ENCODE measurements at places on chromosomes 4 and X. TPM values are rescaled to one million over a fixed set of nuclear protein-coding genes. Genes with fewer than 3 reads are reported as not detected.
A peak's percentile ranks its signal among the peaks of the same experiment; 100 is the strongest.

The TMPRSS11A gene
- not detected for total RNA-seq

The NPY5R gene
- 2.0 TPM for total RNA-seq

The HPGD gene
- 9.7 TPM for total RNA-seq

The FAM47A gene
- not detected for total RNA-seq

The FAM241A gene
- 8.9 TPM for total RNA-seq

The RXFP1 gene
- total RNA-seq = 0.57 TPM

The PDHA1 gene
- total RNA-seq = 106 TPM

The ARMCX4 gene
- total RNA-seq = 28.6 TPM

The GYPB gene
- not detected for total RNA-seq

The MAGEA12 gene
- not detected for total RNA-seq

The UCP1 gene
- total RNA-seq = not detected

The BTK gene
- total RNA-seq = 7.8 TPM

The TXK gene
- 6.8 TPM for total RNA-seq

The PPBP gene
- 8.4 TPM for total RNA-seq

- H3K4me1 ChIP-seq = no peaks in the 10 kb centered on the region
- DNase-seq = no peak
- no peaks in the 10 kb centered on the region for H3K27me3 ChIP-seq
- H3K27ac ChIP-seq = no peak overlapping the region
Measured at GRCh38 chr4:122700178-122700725, 32.3 kb upstream of the BBS12 start.

- H3K27me3 ChIP-seq = no peaks in the 10 kb centered on the region
- H3K36me3 ChIP-seq = no peaks in the 10 kb centered on the region
- H3K27ac ChIP-seq = no peak overlapping the region
- DNase-seq = no peak
- no peaks in the 10 kb centered on the region for H3K4me1 ChIP-seq
Measured at GRCh38 chr4:120994521-120994920, 72.0 kb upstream of the PRDM5 start.

DNA sequence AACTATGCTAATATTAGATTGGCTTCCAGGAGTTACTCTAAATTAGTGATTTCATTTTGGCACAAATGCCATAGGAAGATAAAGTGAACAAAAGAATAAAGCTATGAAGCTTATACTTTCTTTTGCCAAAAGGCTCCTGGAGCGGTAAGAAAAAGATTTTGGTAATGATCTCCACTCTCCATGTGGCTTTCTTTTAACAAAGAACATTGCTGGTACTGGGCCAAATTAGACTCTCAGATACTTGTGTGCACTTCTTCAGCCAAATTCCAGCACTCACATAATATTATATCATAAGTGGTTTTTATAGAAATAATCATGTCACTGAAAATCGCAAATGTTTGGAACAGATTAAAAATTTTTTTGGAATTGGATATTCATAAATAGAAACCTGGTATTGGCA lies 142.4 kb upstream of the FGF13 start:
- H3K27me3 ChIP-seq = no peaks in the 10 kb centered on the region
- H3K4me3 ChIP-seq = no peak overlapping the region
- no peak for DNase-seq
- H3K4me1 ChIP-seq = no peaks in the 10 kb centered on the region
- H3K36me3 ChIP-seq = no peaks in the 10 kb centered on the region

DNA sequence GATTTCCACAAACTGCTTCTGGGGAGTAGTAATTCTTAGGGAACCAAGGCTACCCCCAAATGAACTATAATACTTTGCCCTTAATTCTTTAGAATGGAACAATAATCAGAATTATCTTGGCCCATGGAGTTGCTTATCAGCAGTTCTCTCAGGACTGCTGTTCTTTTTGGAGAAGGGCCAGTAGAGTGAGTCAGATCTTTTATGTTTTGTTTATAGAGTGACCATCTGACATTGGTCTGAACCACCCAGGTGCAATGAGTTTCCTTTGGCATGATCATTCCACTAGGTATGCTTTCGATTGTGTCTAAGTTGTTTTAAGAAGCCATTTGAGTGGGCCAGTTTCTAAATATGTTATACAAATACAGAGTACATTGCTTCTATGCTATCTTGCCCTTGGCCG lies 31.8 kb downstream of the PRRG1 start:
- H3K36me3 ChIP-seq = no peaks in the 10 kb centered on the region
- no peaks in the 10 kb centered on the region for H3K27me3 ChIP-seq
- no peak overlapping the region for H3K27ac ChIP-seq
- H3K4me1 ChIP-seq = no peaks in the 10 kb centered on the region
- no peak for DNase-seq

GRCh38 chr4:14853176-14853943 lies 148.9 kb upstream of the CPEB2 start:
- no peak overlapping the region for H3K4me3 ChIP-seq
- DNase-seq = no peak
- H3K4me1 ChIP-seq = peaks cover 2% of the 10 kb centered on the region
- no peaks in the 10 kb centered on the region for H3K36me3 ChIP-seq
- H3K27ac ChIP-seq = no peak overlapping the region

- no peak for DNase-seq
- no peaks in the 10 kb centered on the region for H3K27me3 ChIP-seq
- H3K36me3 ChIP-seq = no peaks in the 10 kb centered on the region
Measured at GRCh38 chr4:125796138-125796537, 481.4 kb downstream of the FAT4 start.

GRCh38 chr4:182320092-182320491 lies 76.9 kb downstream of the TENM3 start:
- no peak overlapping the region for H3K4me3 ChIP-seq
- no peaks in the 10 kb centered on the region for H3K27me3 ChIP-seq
- DNase-seq = no peak
- H3K4me1 ChIP-seq = no peaks in the 10 kb centered on the region

DNA sequence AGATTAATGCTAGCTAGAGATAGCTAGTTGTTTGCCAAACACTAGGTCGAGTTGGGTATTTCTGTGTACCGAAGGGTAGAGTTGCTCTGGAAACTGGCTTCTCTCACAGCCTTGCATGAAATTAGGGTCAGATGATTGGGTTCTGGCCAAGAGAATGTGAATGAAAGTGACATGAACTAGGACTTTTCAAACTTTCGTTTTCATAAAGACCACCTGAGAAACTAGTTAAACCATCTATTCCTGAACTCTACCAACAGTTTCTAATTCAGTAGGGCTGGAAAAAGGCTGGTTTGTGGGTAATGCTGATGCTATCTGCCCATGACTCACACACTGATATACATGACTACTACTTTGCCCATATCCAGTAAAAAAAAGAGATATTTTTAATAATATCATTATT lies 157.6 kb downstream of the GASK1B start:
- no peaks in the 10 kb centered on the region for H3K27me3 ChIP-seq
- no peaks in the 10 kb centered on the region for H3K36me3 ChIP-seq

- no peaks in the 10 kb centered on the region for H3K4me1 ChIP-seq
- no peak for DNase-seq
- no peaks in the 10 kb centered on the region for H3K27me3 ChIP-seq
Measured at GRCh38 chr4:156113138-156113765, 159.6 kb upstream of the CTSO start.

GRCh38 chrX:107654566-107654871 lies 26.2 kb downstream of the PRPS1 start:
- no peaks in the 10 kb centered on the region for H3K36me3 ChIP-seq
- no peak overlapping the region for H3K4me3 ChIP-seq
- H3K27me3 ChIP-seq = no peaks in the 10 kb centered on the region
- H3K4me1 ChIP-seq = no peaks in the 10 kb centered on the region

GRCh38 chrX:84907324-84907968 lies 96.2 kb upstream of the APOOL start:
- no peak overlapping the region for H3K4me3 ChIP-seq
- no peaks in the 10 kb centered on the region for H3K36me3 ChIP-seq
- no peak for DNase-seq

DNA sequence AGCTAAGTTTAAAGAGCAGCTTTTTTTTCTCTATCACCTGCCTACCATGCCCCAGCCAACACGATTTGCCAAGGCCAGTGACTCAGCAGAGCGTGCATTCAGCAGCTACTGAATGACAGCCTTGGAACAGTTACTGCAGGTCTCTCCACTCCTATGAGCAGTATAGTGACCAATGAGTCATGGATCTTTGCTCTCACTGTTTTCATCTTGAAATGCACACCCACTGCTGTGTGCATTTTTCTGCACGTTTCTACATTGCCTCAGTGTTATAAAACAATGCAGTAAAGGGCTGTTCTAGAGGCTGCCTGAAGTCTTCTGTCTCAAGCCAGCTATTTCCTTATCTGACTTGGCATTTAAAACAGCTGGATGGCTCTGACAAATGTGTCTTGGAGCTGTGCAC lies 66.0 kb upstream of the C4orf54 start:
- no peaks in the 10 kb centered on the region for H3K27me3 ChIP-seq
- H3K36me3 ChIP-seq = no peaks in the 10 kb centered on the region
- no peak overlapping the region for H3K4me3 ChIP-seq
- DNase-seq = peak; percentile 81
- peaks cover 4% of the 10 kb centered on the region for H3K4me1 ChIP-seq

DNA sequence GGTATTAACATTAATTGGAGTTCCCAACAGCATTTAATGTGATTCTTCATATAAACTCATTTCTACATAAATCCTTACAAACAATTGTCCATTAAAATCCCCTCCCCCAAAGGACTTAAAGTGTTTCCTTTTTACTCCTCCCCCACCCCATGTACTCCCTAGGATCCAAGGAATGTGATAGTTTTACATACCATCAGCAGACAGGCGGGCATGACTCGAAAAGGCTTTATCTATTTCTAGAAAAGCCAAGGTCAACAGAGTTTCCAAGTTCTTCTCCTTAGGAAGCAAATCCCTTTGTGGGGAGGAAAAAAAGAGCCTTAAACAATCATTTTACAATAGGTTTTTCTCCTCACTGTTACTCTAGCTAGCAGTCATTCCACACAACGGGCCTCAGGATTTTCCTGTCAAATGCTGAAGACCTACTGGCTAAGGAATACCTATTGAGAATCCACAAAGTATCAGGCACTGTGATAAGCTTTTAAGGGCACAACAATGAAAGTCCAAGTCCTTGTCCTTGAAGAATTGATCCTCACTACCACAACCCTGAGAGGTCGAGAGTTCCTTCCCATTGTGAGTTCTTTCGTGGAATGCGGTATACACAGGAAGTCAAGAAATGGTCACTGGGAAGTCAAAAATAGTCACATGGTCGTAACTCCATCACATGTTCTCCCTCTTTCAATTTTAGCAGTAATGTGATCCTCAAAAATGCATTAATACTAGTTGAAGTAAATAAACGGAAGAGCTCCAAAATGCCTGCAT lies 7.2 kb downstream of the PPM1K start:
- H3K27me3 ChIP-seq = no peaks in the 10 kb centered on the region
- no peak overlapping the region for H3K27ac ChIP-seq
- no peak for DNase-seq

GRCh38 chr4:117971403-117971802 lies 62.9 kb upstream of the NDST3 start:
- no peak overlapping the region for H3K4me3 ChIP-seq
- H3K27me3 ChIP-seq = no peaks in the 10 kb centered on the region
- DNase-seq = no peak
- no peak overlapping the region for H3K27ac ChIP-seq

DNA sequence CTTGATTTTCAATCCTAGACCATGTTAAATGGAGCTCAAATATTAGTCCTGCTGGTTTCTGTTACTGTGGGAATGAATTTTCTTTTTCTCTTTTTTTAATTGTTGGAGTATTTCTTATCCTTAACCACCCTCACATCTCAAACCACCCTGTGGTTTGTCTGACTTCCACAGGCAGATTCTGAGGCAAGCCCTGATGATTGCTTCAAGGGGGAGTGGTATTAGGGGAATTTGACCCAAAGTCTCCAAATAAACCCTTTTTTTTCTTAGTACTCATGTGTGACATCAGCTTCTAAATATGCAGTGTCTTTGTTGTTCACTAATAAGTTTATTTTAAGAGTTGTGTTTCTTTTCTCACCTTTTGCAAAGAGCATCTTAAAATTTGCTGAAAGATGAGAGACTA lies 810.3 kb downstream of the IL1RAPL1 start:
- no peaks in the 10 kb centered on the region for H3K4me1 ChIP-seq
- no peak overlapping the region for H3K27ac ChIP-seq
- no peaks in the 10 kb centered on the region for H3K27me3 ChIP-seq
- no peak overlapping the region for H3K4me3 ChIP-seq

DNA sequence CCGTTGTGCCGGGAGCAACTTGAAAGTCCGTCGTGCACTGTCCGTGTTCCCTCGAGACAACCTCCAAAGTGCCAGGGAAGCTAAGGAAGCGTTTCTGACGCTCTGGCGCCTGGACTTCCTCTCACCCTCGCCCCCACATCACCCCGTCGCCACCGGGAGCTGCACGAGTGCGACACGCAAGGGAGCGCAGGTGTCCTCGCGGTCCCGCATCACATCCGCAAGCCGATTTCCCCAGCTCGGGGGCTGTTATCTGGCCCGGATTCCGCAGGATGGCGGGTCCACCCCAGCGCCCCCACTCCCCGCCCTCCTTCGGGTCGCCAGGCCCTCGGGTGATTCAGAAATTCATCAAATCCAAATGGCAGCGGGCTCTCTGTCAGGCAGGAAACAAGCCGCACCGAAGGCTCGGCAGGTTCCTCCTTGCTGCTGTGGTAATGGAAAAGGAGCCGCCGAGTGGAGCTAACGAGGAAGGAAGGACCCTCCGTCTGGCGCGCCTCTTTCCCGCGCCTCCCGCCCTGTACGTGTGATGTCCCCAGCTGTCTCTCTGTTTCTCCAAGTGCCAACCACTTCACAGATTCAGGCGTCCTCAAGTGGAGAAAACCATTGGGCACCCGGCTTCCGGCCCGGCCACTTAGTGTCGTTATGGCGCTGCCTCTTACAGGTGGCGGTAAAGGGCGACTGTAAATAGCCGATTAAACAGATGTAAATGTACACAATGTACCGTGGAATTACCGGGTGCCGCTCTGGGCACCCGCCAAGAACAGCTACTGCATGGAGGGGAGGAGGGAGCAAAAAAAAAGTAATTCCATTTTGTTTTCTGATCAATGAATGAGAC lies 921 bp upstream of the SETD7 start:
- H3K4me3 ChIP-seq = peak overlapping the region; percentile 75
- H3K27ac ChIP-seq = no peak overlapping the region
- no peaks in the 10 kb centered on the region for H3K4me1 ChIP-seq
- no peaks in the 10 kb centered on the region for H3K36me3 ChIP-seq

DNA sequence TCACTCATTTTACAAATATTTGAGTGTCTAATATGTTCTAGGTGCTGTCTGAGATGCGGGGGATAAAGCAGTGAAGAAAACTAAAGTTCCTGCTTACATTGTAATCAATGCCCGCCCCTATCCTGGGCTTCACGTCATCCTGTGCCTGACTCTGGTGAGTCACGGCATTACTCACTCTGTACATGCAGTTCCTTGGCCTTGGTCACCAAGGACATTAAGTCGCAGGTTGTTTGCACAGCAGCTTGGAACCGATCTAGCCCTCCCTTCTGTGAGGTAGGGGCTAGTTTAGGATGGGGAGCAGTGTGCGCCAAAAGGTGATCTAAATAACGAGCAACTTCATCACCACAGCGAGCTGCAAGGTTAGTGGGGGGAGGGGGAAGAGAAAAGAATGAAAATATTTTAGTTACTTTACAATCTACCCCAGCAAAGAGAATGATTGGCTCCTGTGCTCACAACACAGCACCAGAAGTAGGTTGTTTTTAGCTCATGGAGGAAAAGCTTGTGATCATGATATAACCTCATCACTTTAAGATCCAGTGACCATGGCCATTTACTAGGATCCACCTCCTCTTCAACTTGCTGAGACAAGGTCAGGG lies 48.0 kb upstream of the HDAC8 start:
- H3K4me3 ChIP-seq = no peak overlapping the region
- H3K27ac ChIP-seq = peak overlapping the region; percentile 92
- no peaks in the 10 kb centered on the region for H3K27me3 ChIP-seq

All from aorta (tissue), 5 donors.